Hematopoietic multipotent progenitor cell (in vitro differentiated cells): ENCODE measurements at places on chromosomes 3 and 15. TPM values are rescaled to one million over a fixed set of nuclear protein-coding genes. Genes with fewer than 3 reads are reported as not detected.

Gene AMT
- total RNA-seq, result 20.5 TPM

Gene TICRR
- 1.6 TPM for total RNA-seq

Gene OR5K2
- not detected for total RNA-seq

Gene ZMYND10
- 3.8 TPM for total RNA-seq

GRCh38 chr3:97579365-97579764 is 185.2 kb upstream of the ARL6 start:
- DNase-seq, result no peak

GRCh38 chr3:183827809-183828537 is 2.6 kb upstream of the MAP6D1 start:
- DNase-seq, result no peak

DNA sequence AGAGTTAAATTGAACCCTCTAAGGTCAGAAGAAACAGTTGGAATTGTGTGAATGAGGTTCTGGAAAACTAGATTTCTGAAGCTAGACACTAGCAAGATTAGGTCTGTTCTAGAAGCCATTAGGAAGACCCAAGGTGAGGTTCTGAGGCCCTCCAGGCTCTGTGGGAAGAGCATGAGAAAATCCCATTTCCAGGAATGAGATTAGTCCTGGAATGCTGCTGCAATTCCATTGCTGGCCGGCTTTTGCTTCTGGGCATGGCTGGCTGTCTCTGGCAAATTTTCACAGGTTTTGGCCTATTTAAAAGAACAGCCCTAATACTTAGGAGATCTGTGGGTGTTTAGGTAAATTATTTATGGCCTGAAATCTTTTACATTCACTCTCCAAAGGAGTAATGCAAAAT is 26.9 kb upstream of the PYDC2 start:
- no peak for DNase-seq
